ENCODE measurements at places on chromosomes 5 and 9.

DNA sequence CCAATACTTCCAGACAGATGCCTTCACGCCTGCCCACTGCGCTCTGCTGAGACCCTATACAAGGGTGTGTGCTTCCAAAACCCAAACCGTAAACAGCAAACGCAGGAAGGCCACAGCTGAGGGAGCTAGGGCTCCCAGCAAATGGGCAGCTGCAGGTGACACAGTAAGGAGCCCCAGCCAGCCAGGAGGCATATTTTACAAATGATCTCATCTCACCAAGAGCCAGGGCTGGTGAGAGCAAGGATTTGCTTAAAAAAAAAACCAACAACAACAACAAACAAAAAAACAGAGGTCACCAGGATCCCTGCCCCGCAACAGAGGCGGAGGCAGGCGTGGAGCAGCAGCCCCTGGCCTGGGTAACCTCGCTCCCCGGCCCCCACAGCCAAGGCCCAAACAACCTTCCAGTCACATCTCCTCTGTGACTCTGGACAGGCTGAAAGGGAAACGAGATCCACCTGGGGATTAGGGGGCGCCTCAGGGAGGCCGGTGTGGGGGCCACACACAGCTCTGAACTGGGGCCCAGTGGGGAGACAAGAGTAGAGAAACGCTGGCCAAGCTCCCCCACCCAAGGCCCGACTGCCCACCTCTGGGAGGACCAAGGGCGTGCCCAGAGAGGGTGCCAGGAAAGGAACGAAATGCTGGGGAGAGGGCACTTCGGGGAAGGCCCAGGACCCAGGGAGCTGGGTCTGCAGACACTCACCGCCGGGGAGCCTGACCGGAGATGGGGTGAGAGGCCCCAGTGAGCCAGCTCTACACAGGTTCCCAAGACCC, 3.3 kb downstream of the NACC2 start:
- DNase-seq: peak; percentile 34

GRCh38 chr5:1007681-1008450, 736 bp upstream of the NKD2 start:
- DNase-seq: no peak

GRCh38 chr9:22617156-22617555, 170.5 kb downstream of the DMRTA1 start:
- DNase-seq: peak; percentile 10

DNA sequence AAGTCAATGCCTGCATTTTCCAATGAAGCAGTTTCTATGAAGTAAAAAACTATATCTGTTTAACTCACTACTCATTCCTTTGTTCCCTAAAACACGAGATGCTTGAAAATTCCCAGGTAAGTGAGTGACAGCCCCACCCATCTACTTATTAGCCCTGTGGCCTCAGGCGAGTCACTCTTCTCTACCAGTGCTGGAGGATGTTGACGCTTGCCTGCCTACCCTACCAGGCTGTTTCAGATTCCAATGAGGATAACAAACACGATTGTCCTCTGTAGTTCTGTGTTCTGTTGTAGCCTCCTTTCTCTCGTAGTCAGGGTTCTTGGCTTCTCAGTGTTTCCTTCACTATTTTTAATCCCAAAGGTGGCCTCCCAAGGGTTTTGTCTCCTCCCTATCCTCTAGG, 388.8 kb downstream of the KDM4C start:
- no peak for DNase-seq

DNA sequence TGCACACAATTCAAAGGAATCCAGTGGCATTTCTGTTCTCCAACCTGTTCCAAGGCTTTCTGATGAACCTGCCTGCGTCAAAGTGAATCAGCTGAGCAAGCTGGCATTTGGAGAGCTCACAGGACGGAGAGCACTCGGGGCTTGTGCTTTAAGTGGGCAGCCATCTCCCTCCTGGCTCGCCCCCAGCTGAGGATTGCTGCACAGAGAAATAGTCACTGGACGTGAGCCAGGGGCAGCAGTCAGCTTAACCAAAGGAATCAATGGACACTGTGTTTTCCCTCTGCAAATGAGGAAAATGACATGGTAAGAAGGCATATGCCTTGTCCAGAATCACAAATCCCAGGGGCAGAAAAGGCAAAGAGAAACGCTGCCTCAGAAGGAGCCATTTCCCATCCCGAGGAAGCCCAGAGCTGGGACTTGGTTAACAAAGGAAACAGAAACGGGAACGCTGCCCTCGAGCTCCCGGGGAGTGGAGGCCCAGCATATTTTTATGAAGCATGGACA, 299.4 kb downstream of the ZSWIM6 start:
- DNase-seq: no peak

GRCh38 chr9:77616191-77616590, 31.9 kb downstream of the GNA14 start:
- DNase-seq: peak; percentile 8

DNA sequence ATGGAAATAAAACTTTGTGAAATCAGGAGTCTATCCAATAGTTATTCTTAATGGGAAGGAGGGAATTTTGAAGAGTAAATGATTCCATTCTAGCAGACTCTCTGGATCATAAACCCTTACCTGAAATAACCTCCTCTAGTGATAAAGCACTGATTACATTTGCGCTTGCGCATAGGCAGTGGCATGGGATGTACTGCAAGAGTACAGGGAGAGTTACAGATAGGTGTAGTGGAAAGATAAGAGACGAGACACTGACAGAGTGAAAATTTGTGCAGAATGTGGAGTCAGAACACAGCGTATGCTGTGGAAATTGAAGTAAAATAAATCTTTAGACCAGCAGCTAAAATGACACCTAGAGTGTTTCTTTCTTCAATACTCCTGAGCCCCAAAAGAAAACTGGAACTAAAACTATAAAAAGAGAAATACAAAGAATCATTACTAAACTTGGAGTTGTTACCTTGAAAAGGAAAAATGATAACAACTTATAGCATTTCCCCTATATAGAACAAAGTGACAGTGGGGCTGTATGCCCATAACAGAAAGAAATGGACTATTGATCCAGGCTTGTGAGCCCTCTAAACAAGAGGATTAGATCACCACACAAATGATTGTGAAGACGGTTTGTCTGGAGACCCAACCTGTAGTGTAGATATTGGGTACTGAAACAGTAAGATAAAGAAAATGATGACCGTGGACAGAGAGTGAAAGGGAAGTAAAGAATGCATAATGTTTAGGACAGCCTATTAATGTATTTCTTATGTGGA, 1471.2 kb upstream of the NUDT12 start:
- no peak for DNase-seq

DNA sequence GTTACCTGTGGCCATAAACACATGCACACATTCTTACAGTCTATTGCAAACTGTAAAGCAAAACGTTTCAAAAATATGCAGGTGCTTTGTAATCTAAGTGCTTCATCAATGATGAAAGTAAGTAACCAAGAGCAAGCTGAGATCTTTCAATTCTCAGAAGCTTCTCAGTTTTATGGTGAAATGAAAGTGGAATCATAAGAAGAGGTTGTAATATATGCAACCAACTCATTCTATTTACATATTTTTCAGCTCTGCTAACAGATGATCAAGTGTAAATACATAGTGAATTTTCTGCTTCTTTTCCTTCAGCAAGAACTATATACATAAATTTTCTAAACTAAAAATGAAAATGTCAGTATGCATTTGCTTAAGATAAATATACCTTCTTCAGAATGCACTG, 33.1 kb upstream of the PRDM9 start:
- no peak for DNase-seq

GRCh38 chr9:22307013-22307711, 139.5 kb upstream of the DMRTA1 start:
- DNase-seq: peak; percentile 75

- peak; percentile 96 for DNase-seq
Measured at GRCh38 chr9:90546200-90546599, 96.4 kb downstream of the DIRAS2 start.

DNA sequence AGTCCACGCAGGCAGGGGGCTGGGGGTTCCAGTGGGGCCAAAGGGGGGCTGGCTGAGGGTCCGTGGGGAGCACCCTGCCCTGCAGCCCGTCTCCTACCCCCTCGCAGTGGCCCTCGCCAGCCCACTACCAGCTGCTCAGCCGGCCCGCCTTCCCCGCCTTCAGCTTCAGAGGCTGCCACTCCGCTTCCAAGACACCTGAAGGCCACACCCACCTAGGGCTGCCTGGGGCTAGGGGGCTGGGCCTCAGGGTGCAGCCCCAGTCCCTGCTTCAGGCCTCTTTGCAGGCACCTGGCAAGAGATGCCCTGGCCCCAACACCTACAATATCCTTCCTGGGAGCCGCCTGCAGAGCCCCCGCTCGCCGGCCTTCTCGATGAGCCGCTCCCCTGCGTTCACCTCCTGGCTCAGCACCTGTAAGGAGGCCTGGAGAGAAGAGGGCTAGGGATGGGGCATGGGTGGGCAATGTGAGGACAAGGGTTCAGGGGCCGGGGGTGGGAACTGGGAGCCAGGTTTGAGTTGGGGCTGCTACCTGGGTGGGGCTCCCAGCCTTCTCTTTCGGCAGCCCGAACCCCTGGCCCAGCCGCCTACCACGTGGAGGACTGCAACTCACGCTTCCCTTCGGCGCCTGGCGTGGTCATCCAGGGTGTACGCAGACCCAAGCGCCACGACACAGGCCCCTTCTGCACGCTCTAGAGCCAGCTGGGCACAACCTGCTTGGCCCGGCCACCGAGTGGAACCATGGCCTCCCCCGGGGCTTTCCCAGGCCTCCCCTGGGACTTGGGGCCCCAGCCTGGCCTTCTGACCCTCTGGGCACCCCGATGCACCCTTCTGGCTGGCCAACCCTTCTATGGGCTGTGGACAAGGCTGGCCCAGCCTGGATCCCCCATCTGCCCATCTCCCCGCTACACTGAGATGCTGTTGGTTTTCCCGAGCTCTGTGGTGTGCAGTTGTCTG, 1.7 kb downstream of the STPG3 start:
- DNase-seq: no peak

DNA sequence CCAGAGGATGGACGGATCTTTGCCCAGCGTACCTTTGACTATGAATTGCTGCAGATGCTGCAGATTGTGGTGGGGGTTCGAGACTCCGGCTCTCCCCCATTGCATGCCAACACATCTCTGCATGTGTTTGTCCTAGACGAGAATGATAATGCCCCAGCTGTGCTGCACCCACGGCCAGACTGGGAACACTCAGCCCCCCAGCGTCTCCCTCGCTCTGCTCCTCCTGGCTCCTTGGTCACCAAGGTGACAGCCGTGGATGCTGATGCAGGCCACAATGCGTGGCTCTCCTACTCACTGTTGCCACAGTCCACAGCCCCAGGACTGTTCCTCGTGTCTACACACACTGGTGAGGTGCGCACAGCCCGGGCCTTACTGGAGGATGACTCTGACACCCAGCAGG, 1.9 kb downstream of the PCDHGC5 start:
- no peak for DNase-seq

GRCh38 chr5:179860301-179860700, 1.7 kb upstream of the MRNIP start:
- DNase-seq: no peak

GRCh38 chr9:33619666-33620404, 95.8 kb downstream of the ANKRD18B start:
- DNase-seq: peak; percentile 74

DNA sequence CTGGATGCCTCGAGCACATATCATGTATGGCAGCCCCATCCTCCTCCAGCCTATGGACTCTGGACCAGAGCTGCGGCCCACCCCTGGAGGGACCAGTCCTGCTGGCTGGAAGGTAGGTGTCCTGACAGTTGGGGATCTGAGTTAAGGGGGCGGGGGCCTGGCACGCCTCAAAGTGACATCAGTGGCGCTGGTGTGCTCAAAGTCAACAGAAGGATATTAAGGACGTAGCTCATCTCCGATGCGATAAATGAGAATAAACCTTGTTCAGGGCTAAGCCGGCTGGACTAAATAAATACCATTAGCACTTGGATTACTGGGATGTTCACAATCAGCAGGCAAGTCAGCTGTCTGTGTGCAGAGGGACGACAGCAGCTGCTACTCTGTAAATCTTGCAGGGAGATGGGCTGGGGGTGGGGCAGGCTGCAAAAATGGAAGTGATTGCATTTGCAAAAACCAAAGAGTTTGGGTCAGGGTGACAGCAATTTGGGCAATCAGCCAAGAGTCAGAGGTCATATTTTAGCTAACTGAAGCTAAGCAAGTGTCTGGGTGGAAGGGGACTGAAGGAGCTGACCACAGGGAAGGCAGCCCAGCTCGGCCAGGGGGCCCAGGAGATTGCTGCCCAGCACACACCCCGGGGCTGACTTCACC, 80.0 kb upstream of the LRRTM2 start:
- DNase-seq: peak; percentile 92

DNA sequence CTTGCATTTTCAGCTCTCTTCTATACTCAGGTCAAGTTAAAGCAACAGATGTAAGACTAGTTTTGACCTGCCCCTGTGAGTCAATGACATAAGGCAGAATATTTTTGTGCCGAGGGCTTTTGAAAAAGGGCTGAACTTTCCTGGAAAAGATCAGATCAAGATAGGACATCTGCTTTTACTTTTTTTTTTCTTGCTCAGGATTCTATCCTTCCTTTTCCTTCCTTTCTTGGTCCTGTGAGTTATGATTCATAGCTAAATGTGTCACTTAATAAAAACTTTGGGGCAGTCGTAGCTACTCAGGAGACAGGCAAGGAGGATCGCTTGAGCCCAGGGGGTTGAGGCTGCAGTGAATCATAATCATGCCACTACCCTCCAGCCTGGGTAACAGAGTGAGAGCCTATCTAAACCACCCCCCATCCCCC, 84.3 kb upstream of the BRINP1 start:
- DNase-seq: no peak
